Cardiac fibroblast (primary cell): ENCODE measurements at places on chromosomes 6 and 20.

DNA sequence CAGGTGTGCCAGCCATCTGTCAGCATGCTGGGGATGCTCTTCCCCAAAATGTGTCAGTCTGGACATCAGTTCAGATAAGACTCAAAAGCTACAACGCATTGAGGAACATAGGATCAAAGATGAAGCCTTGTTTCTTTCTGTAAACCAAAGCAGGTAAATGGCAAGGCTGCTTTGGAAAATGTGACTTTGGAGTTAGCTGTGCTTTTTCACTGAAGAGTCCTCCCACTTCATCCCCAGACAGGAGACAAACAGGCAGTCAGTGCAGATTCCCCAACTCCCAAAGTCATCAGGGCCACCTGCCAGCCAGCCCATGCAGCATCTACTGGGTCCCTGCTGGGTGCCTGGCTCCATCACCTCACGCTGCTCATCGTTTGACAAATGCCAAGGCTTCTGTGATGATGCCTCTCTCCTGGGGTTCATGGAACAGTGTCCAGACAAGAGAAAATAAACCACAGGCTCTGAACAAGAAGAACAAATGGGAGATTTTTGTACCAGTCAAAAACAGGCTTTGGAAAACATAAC is 205.0 kb upstream of the BTBD3 start:
- DNase-seq: no peak

GRCh38 chr6:8268606-8269005 is 166.3 kb upstream of the EEF1E1 start:
- DNase-seq: no peak

DNA sequence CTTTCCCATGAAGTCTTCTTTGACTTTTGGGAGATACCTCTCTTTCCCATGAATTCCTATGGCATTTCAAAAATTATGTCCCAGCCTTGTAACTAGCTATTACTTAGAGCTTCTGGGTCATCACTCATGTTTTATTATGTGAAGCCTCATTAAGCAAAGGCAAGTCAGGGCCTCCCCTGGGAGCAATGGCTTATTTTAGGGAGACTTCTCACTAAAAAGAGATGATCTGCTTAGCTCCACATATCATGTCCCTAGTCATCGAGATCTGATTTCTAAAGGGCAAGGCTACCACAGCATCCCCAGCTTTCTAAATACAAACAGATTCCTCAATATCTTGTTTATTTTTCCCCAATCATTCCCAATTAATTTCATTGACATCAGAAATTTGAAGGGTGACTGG is 154.0 kb upstream of the MANEA start:
- DNase-seq: no peak

DNA sequence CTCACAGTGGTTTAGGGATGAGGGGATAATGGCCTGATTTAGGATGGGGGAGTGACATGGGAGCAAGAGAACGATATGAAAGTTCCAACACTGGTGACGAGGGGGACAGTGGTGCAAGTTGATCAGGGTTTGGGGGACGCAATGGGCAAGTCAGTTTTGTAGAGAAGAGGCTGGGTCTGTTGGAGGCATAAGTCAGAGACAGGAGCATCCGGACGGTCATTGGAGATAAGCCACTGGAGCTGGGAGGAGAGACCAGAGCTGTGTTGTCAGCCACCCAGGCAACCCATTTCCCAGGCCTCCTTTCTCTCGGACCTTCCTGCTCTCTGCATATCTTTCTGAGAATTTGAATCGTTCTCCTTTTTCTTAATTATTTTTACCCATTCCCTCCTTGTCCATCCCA is 9.5 kb downstream of the DNPH1 start:
- no peak for DNase-seq

DNA sequence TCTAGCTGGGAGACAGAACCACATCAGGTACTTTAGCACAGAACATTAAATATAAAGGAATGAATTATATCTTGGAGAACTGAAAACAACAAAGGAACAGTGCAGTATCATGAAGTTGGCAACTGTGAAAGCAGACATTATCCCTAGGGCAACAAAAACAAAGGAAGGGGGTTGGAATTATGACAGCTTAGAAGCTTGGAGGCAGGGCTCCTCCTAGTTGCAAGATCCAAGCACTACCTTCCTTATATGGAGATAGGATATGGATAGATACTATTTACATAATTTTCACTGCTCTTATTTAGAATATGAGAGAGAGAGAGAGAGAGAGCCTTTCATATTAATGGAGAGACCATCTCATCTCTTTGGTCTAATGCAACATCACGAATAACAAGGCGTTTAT is 27.0 kb downstream of the TMEM14A start:
- DNase-seq: peak; percentile 40

- no peak for DNase-seq
Measured at GRCh38 chr20:47113362-47114109, 218.9 kb downstream of the EYA2 start.

- no peak for DNase-seq
Measured at GRCh38 chr20:2617099-2617714, 35.2 kb upstream of the NOP56 start.
